Epithelial cell of umbilical artery (primary cell): ENCODE measurements at places on chromosomes 3 and 15. TPM values are rescaled to one million over a fixed set of nuclear protein-coding genes. Genes with fewer than 3 reads are reported as not detected.

ATP13A5 gene
- total RNA-seq = not detected in 2 replicates

CLDN18 gene
- not detected in 2 replicates for total RNA-seq

MYRIP gene
- 1.3 and 2.9 TPM in 2 replicates for total RNA-seq

KIF23 gene
- total RNA-seq = 34.1 and 44.5 TPM in 2 replicates

GCNT3 gene
- total RNA-seq = not detected in 2 replicates

HDGFL3 gene
- 75.0 and 97.9 TPM in 2 replicates for total RNA-seq

APBA2 gene
- total RNA-seq = 35.7 and 37.4 TPM in 2 replicates

DNAH12 gene
- under 0.01 TPM in 1 of 2 replicates, not detected in the other for total RNA-seq

ARNT2 gene
- 0.15 TPM in 1 of 2 replicates, not detected in the other for total RNA-seq

CFAP91 gene
- 0.65 and 0.76 TPM in 2 replicates for total RNA-seq

NOX5 gene
- not detected in 2 replicates for total RNA-seq

RBM5 gene
- total RNA-seq = 93.9 and 114 TPM in 2 replicates

ALDH1A2 gene
- total RNA-seq = under 0.01 and 0.61 TPM in 2 replicates

CASR gene
- total RNA-seq = not detected in 2 replicates

LRRC49 gene
- total RNA-seq = 8.4 and 10.0 TPM in 2 replicates

KAT2B gene
- 3.9 and 9.7 TPM in 2 replicates for total RNA-seq

GOLGA8K gene
- 0.30 and 0.32 TPM in 2 replicates for total RNA-seq

ACKR2 gene
- not detected in 2 replicates for total RNA-seq
